ENCODE measurements at places on chromosomes 7 and 10.

DNA sequence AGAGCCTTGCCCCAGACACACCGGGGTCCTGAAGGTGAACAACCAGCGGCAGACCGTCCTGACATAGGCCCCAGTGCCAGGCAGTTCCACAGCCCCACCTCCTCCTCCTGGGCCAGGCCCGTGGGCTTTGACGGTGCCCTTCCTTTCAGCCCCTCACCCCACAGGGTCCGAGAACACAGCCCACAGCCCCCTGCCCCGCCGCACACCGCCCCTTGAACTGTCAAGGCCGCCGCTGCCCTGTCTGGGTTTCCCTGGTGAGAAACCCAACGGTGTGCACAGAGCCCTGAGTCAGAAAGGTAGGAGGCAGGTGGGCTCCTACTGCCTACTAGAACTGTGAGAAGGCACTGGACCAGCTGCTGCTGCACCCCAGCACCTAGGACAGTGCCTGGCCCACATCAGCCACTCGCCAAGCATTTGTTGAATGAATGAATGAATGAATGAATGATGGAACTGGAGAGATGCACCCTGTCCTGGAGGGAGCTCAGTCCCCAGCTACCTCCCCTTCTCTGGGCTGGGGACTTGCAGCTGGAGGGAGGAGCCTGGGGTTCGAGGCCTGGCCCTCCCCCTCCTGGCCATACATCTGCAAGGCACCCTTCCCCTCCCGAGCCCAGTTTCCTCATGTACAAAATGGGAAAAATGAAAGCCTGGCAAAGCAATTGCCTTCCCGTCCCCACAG lies 117.9 kb downstream of the SLIT1 start:
- no peak for DNase-seq

- DNase-seq: peak; percentile 99
These were observed 44.4 kb downstream of the MYPN start for GRCh38 chr10:68153473-68154210.

GRCh38 chr7:36040679-36041078 lies 112.4 kb upstream of the EEPD1 start:
- no peak for DNase-seq

DNA sequence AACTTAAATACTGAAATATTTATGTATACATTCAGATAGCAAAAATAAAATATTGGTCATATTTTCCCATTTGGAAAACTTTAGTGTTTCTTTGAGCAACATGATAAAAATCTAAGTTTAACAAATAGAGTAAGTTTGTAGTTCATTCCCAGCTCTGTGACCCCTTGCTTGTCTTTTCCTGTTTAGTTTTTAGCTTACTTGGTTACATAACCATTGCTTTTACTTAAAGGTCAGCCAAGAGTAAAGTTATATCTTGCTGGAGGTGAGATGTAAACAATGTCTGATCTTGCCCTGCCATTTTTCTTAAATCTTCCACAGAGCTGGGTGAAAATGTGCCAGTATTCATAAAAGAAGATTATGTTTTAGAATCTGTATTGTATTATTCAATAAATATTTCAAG lies 46.7 kb upstream of the MDFIC start:
- DNase-seq: no peak

GRCh38 chr10:48649349-48649944 lies 35.2 kb upstream of the WDFY4 start:
- no peak for DNase-seq

GRCh38 chr7:132377703-132378584 lies 198.3 kb downstream of the PLXNA4 start:
- no peak for DNase-seq

DNA sequence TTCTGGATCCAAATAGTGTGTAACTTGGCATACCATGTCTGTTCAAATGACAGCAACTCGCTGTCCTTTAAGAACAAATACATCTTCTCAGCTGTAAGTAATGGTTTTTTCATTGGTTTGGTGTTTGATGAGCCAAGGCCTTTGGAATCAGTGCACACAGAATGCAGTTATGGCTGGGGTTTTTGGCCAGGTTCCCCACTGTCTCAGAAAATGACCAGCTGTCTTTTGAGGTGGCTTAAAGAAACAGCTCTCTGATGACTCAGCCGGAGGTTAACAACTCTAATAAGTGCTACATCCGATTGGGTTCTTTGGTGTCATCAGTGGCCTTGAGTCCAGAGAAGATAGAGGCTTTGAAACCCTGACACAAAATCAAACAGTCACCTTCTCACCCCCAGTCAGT lies 688.4 kb downstream of the REEP3 start:
- DNase-seq: no peak

DNA sequence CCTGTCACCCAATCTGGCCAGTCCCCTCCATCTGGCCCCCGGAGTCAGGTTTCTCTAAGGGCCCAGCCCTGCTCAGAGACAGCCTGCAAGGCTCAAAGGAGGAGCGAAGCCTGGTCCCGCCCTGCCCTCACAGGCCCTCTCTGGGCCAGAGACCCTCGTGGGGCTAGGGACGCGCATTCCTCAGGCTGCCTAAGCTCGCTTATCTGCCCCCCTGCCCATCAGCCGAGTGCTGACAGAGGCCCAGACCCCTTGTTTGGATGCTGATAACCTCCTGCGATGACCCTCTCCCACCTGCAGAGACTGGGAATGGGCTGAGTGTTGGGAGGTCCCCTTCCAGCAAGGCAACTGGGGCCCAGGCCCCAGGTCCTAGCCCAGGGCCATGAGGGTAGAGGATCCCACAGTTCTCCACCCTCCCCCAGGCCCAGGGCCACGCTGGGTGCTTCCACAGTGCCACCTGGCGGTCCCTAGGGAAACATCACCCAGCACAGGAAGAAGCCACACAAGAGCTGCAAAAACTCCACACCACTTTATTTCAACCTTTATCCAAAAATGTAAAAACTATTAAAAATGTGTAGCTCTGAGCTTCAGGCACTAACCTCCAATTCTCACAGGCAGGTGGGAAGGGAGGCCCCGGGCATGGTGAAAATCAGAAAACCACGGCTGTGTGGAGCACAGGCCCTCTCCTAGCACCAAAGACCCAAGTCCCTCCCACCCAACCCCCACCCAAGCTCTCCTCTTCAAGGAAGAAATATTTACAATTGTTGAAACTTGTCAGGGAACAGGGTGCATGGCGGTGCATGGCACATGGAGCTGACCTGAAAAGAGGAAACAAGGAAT lies 2.2 kb downstream of the NPM3 start:
- peak; percentile 27 for DNase-seq

DNA sequence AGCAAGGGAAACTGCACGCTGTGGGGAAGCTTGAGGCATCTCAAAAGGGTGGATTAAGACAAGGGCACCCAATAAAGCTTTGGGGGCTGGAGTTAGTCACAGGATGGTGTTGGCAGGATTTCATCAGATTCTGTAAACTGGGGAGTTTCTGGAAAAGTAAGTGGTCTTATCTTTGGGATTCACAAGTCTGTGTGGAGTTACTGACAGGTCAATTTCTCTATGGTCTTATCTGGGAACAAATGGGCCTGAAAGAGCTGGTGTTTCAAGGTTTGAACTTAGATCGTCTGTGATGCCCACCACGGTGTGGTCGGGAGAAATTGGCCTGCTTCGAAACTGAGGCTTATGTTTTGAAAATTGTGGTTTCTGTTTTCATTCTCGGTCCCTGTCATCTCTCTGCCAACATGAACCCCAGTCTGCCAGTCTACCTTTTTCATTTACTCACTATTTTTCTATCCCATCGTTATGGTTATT lies 23.8 kb upstream of the AOAH start:
- DNase-seq: peak; percentile 61

- no peak for DNase-seq
These were observed 95.6 kb upstream of the DDC start for GRCh38 chr7:50660830-50661175.

- no peak for DNase-seq
These were observed 5.5 kb upstream of the LAMB4 start for GRCh38 chr7:108135446-108136190.

GRCh38 chr10:12709000-12709401 lies 292.5 kb downstream of the CCDC3 start:
- DNase-seq: no peak

- no peak for DNase-seq
These were observed 75.6 kb downstream of the SLC37A3 start for GRCh38 chr7:140322759-140323158.

- no peak for DNase-seq
These were observed 86.5 kb downstream of the PROSER2 start for GRCh38 chr10:11909618-11910017.

DNA sequence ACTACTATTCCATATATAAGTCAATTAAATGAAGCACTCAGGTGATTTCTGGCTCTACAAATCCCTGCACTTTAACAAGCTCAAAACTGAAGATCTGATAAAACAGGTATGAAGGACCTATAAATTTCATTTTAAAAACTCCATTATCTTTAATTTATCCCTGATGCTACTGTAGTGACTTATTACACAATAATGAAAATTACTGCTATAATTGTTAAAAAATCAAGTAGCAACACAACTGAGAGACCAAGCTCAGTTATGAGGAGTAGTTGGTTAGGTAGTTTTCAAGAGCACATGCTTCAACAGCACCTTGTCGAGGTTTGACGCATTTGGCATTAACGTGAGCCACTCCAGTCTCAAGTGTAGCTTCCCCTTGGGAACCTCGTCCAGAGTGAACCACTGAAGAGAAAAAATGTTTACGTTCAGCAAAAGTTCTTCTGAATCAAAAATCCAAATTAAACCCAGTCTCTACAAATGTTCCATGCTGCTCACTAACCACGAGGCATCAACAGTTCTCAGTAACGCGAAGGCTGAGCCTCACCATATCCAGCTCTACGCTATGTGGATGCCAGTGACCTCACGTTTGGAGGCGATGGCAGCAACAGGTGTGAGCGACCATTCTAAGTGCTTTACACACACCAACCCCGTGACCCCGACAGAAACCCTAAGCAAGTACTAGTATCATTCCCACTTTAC lies 55.3 kb upstream of the NCAPG2 start:
- DNase-seq: no peak

- peak; percentile 100 for DNase-seq
These were observed 15.3 kb upstream of the AKR1C1 start for GRCh38 chr10:4947635-4948596.

DNA sequence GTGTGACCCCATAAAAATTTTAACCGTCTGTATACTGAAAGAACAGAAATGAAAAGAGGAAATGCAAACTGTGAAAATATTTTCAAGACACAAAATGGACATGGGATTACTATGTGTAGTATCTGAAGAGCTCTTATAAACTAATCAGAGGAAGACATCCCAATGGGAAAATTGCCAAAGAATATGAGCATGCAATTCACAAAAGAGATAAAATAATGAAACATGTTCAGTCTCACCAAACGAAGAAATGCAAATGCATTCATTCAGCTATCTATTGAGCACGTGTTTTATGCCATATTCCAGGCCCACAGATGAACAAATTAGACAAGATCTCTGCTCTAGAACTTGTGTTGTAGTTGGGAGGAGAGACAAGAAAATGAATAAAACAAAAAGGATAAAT lies 63.2 kb downstream of the NHLRC2 start:
- DNase-seq: no peak

DNA sequence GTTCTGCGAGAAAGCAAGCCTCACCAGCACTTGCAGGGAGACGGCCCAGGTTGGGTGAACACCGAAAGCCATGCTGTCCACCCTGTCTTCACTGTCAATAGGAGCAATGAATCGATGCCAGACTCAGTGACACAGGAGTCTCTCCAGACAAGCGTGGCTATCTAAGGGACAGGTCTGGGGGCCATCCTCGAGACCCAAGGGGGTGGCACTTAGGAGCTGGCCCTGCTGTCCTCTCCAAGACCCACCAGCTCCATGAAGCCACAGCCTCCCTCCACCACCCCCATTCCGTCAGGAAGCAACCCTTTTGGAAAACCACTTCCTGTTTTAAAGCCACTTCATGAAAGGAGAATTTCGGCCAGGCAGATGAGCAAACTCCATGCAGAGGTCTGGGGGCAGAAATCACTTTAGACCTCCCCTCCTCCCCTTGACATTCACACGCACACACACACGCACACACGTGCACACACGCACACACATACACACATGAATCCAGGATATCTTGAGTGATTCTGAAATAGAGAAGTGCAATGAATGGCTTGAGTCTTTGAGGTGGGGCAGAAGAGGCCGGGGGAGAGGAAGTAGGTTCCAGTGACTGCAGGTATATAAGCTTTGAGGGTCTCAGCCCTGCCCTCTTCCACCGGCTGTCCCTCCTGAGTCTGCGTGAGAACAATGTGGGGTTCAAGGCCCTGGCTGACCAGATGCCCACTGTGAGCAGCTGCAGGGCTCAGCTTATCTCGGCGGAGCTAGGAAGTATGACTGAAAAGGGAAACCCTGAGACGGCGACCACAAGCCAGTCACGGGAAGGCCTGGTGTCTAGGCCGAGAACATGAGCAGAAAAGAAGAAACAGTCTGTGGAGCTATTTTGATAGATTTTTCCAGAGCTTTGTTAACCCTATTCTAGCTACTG lies 25.0 kb downstream of the RGS10 start:
- DNase-seq: no peak

- DNase-seq: no peak
These were observed 407.0 kb downstream of the HTR7 start for GRCh38 chr10:90450797-90451196.

- DNase-seq: peak; percentile 23
These were observed 275.3 kb downstream of the NRG3 start for GRCh38 chr10:82150123-82150900.

DNA sequence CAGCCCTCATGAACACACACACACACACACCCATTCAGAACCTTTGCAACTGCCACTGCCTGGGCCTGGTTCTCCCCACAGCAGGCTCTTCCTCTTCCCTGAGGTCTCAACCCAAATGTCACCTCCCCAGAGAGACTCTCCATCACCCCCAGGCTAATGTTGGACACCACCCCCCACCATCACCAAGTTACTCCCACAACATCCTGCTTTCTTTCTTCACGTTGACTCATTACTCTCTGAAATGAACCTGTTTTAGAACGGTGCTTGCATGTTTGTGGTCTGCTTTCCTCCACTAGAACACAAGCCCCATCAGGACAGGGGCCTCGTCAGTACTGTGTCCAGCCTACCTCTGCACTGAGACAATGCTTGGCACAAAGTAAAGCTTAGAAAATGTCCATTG lies 16.0 kb downstream of the AFAP1L2 start:
- DNase-seq: peak; percentile 81

DNA sequence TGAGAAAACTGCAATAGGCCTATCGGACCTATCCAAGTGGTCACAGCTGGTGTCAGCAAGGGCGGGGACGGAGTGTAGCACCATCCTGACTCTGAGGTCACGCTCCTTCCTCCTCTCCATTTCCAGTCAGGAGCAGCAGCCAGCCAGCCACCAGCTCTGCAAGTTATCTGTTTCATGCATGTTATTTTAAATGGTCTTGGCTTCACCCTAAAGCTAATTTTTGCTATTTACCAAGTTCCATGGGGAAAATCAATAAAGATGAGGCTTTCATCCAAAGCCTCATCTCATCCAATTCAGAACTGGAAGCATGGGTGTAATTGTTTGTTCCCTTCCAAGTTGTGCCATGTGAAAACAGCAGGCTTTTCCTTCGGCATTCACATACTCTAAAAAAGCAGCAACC lies 49.3 kb downstream of the ICA1 start:
- no peak for DNase-seq

All from renal cortical epithelial cell (primary cell).